ENCODE measurements at places on chromosomes 7 and 10.
A peak's percentile ranks its signal among the peaks of the same experiment; 100 is the strongest.

DNA sequence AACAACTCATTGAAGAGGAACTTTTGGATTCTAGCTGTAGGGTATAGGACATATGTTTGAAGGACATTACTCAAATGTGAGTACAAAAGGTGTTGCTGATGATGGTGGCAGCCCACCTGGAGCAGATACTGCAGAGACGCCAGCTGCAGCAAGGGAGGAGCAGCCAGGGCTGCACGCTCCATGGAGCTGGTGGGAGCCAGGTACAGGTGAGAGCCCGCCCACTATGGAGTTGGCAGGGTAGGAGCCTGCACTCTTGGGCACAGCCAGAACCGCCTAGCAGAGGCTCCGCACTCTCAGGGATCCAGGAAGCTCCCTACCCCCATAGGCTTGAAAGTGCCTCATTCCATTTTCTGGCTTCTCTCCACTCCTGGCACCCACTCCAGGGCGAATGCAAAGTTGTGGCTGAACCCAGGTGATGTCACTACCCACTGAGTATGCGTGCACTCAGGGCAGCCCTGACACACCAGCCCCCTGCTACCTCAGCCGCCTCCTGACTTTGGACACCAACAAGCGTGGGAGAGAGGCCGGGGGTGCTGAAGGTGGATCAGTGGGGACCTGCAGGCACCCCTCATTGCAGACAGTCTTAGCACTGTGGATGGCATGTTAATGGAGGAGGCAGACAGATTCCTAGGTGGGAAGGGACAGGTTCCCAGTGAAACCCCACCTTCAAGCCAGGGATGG is 761.1 kb downstream of the IPMK start:
- no peak for DNase-seq

- DNase-seq, result no peak
Observed at GRCh38 chr7:149811221-149811620, 27.0 kb upstream of the ZNF862 start.

DNA sequence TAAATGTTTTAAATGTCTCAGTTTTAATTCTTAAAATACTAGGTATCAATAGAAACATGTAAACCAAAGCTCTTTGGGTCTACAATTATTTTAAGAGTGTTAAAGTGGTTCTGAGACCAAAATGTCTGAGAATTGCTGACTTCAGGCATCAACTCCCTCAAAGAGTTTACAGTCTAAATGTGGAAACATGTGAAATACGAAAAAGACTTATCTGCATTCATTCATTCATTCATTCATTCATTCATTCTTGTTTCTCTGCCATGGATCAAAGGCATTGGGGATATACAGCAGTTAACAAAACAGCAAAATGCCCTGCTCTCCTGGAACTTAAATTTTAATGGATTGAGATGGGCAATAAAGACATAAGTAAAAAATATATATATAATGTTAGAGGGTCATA is 69.8 kb downstream of the BLNK start:
- no peak for DNase-seq

GRCh38 chr10:132912713-132913558 is 29.4 kb downstream of the CFAP46 start:
- peak; percentile 80 for DNase-seq

DNA sequence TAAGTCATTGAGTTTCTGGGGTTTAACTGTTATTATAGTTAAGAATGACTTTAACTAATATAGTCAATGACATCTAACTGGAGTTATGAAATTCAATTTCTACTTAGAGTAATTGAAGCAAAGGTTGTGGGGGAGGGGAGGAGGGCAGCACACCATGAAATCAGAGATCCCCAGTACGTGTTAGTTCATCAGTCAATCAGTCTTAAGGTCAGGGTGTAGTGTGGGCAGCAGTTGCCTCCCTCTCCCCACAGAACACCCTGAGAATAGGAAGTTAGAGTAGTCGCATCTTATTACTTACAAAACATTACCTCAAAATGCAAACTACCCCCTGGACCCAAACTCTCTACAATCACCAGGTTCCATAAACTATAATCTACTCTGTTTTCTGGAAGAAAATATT is 7.0 kb upstream of the HPS1 start:
- DNase-seq, result no peak

GRCh38 chr7:33062023-33062781 is at the start of gene NT5C3A:
TSS of gene NT5C3A (minus strand) at chr7:33062776. CDS start at chr7:33062705, 71 bp downstream.
- DNase-seq, result peak; percentile 63

DNA sequence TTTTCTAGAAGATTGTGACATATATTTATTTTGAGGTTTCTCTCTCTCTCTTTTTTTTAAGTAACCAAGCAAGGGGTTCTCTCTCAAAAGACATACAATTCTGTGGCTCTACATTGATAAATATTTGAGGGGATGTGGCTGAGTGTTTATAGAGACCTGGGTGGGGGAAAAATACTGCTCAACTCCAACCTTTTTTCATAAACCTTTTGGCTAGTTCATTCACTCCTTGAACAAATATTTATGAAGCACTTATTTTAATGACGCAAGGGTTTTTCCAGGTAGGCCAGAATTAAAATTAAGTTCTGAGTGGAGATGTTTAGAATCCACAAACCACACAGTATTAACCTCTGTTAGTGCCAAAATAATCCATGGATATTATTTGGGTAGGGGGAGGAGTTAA is 100.2 kb downstream of the PTPRE start:
- no peak for DNase-seq

- no peak for DNase-seq
Observed at GRCh38 chr10:70515035-70515667, 36.6 kb downstream of the PALD1 start.

DNA sequence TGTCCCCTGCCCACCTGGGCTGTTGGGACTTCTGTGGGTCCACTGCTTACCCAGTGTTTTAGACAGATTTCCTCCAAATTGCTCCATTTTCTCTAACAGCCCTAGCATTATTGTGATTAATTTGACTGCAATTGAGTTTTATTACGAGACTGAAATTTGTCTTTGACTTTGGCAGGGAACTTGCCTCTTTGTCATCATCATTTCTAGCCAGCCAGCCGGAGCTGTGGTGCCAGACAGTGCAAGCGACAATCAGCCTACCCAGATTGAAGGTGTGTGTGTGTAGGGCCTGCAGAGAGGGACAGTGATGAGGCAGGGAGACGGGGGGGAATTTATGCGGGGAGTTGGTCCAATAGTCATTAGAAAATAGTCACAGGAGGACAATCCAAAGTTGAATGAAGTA is 743.0 kb downstream of the NRG3 start:
- no peak for DNase-seq

DNA sequence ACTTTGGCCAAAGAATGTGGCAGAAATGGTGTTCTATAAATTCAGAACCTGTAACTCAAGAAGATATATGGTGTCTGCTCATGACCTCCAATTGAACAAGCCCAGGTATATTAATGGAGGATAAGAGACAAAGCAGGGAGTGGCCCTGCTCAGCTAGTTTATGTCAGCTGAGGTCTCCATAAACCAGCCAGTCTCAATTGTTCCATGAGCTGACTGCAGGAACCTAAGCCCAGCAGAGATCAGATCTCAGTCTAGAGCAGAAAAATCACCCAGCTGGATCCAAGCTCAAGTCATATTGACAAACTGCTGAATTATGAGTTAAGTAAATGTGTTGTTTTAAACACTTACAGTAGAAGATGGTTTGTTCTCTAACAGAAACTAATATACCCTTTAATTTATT is 105.5 kb upstream of the SGCE start:
- no peak for DNase-seq

GRCh38 chr7:115216652-115217051 is 294.8 kb downstream of the MDFIC start:
- no peak for DNase-seq

DNA sequence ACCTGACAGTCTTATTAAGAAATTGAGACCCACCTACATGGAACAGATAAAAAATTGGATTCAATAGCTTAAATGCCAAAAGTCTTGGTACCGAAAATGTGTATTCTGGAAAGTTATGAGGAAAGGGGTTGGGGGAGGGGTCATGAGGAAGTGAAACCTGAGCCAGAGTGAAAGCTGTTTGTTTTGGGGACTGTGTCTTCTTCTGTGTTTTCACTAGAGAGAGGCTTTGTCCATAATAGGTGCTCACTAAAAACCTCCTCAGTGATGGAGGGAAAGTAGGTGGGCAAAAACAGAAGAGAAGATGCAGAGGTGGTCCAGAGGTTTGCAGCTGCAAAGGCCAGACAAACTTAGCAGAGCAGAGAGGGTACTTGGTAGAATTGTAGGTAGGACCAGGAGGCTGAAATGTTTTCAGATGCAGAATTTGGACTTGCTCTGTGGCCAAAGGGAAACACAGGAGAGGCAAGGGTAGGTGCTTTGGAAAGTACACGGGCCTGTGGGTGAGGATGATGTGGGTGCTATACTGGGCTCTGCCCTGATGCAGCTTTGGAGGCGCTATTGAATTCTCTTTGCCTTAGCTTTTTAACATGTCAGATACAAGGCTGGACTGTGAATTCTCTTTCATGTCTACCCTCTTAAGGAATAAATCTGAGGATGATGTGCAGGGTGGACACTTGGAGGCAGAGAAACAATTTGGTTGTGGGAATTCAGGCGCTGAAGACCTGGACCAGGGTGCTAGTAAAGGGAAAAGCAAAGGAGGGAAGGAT is 254.6 kb downstream of the PTEN start:
- DNase-seq, result no peak

DNA sequence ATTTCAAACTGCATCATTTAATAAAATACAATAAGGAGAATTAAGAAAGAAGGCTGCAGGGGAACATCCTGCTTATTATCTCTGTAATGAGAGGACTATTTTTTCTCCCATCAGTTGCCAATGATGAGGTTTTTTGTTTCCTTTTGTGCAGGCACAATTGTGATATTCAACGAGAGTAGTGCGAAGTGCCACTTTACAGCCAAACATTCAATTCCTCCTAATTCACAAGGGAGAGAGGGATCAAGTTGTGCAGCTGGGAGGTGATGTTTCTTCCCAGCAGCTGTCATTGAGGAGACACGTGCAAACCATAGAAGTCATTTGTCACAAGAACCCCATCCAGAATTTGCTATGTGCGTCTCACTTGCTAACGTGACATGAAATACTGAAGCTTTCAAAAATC is 81.6 kb upstream of the ICA1 start:
- no peak for DNase-seq

GRCh38 chr7:125934539-125934938 is 1004.9 kb upstream of the POT1 start:
- DNase-seq, result no peak

GRCh38 chr7:150754951-150755350 is 17.7 kb downstream of the GIMAP5 start:
- DNase-seq, result no peak

- DNase-seq, result no peak
Observed at GRCh38 chr7:95545007-95545615, 51.2 kb downstream of the PDK4 start.

DNA sequence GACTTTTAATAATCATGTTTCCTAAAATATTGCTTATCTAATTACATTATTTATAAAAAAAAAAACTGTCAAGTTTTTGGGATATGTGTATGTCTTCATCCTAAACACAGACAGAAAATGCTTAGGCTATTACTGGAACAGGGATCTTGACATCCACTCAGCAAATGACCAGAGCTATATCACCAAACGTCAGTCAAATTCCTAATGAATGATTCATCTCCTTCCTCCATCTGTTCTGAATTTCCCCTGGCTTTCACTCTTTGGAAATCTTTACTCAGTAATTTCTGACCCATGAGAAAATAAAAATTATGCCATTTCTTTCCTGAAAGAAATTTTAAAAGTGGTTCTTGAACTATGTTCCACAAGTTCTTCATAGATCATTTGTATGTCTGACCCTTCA is 552.4 kb upstream of the KCND2 start:
- DNase-seq, result no peak

Data from H1 (cell line).